Heart right ventricle (tissue), 16 donors: ENCODE measurements at places on chromosomes 5 and 9.

DNA sequence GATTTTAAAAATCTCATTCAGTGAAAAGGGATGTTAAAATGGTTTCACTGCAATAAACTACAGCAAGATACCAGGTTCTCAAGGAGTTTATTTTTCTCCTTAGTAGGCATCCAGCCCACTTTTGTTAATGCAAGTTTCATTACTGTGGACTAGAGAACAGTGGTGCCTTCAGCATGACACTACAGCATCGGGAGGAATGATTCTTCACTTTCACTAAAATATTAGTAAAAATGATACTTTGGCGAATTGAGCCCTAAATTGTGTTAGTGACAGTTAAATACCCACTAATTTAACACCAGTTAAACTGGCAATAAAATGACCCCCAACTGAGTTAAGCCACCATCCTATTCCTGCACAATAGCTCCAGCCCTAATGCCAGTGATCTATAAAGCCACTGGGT is 152.2 kb upstream of the MPDZ start:
- H3K27ac ChIP-seq: no peak overlapping the region
- peaks cover 11% of the 10 kb centered on the region for H3K4me1 ChIP-seq
- H3K27me3 ChIP-seq: no peaks in the 10 kb centered on the region
- H3K4me3 ChIP-seq: no peak overlapping the region
- no peaks in the 10 kb centered on the region for H3K36me3 ChIP-seq

- no peak for DNase-seq
- H3K27me3 ChIP-seq: no peaks in the 10 kb centered on the region
- H3K4me3 ChIP-seq: no peak overlapping the region
- no peak overlapping the region for H3K27ac ChIP-seq
These were observed 33.2 kb downstream of the F2RL2 start for GRCh38 chr5:76590027-76590426.

DNA sequence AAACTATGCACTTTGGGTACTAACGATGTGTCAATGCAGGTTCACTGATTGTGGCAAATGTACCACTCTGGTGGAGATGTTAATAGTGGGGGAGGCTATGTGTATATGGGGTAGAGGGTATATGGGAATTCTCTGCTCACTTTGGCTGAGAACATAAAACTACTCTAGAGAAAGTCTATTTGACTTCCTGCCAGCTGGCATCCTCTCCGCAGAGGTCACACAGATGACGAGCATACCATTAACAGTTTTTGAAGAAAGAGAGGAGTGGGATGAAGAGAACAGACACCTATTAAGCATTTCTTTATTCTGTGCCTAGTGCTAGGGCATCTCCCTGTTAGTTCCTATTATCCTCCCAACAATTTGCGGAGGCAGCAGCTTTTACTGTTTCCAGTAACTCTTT is 58.4 kb upstream of the TRIM32 start:
- H3K36me3 ChIP-seq: no peaks in the 10 kb centered on the region
- DNase-seq: no peak
- H3K27ac ChIP-seq: no peak overlapping the region
- no peak overlapping the region for H3K4me3 ChIP-seq

DNA sequence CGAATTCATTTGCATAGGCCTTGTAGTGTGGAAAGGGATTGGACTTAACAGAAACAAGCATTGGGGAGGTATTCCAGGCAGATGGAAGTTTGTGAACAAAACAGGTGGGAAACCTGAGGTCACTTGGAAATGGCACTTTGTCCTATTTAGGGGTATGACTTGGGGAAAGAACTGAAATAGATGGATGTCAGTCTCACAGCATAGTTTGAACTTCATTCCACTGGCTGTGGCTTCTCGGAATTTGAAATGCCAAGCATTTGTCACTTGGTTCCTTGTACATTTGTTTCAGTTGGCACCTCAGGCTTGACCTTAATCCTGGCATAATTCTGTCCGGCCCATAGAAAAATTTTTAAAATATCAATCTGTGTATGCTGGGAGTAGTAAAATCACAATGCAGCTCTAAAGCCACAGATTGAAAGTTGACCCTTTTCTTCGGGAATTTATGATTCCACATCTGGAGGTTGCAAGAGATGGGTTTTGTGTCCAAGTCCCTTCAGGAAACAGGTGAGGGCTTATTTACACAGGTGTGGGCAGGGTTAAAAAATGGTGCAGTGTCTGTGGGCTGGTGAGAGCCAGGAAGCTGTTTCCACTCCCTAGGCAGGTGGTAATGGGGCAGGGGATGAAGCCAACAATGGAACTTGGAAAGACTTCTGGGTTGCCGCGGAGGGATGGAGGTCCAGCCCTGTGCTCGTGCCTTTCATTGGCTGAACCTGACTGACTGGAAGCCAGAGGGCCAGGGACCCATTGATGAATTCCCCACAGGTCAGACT is 39.2 kb upstream of the PDE8B start:
- peaks cover 19% of the 10 kb centered on the region for H3K4me1 ChIP-seq
- H3K27me3 ChIP-seq: no peaks in the 10 kb centered on the region
- H3K36me3 ChIP-seq: no peaks in the 10 kb centered on the region
- H3K27ac ChIP-seq: no peak overlapping the region
- H3K4me3 ChIP-seq: no peak overlapping the region
- DNase-seq: no peak

DNA sequence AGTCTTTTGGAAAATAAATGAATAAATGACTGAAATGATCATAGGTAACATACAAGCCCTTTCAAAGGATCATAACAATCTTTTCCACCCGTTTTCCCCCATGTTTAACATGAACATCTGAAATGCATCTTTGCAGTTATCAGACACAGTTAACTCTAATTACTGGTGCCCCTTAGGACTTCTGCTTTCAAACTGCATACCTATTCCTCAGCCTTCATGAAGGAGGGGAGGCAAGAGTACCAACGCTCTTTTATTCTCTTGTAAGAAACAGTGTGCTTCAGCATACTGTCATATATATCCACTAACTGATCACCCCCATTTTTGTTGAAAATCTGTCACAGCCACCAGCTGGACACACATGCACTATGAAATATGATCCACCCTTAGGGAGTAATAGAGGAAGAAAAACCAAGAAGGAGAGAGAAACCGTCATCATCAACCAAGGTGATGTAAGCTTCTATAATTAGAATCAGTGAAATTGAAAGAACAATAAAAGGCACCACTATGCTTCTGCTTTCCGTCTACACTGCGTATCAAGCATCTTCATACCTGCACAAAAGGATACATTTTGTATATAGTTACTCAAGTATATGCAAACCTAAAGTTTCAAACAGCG is 98.7 kb downstream of the RAPGEF6 start:
- no peak overlapping the region for H3K4me3 ChIP-seq
- H3K4me1 ChIP-seq: peaks cover 17% of the 10 kb centered on the region
- peaks cover 10% of the 10 kb centered on the region for H3K36me3 ChIP-seq

DNA sequence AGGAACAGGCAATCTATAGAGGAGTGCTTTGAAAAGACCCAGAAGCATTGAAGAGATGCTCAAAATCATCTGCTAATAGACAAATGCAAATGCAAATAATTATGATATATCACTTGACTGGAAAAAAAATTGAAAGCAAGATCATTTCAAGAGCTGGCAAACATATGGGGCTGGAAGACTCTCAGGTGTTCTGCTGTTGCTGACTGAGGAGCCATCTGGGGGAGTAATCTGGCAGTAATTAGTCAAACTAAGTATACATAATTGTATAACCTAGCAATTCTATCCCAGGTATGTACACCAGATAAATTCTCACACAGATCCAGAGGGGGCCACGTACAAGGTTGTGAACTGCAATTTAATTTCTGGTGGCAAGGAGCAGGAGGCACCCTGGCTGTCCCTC is 4.6 kb upstream of the HMHB1 start:
- DNase-seq: no peak
- H3K27me3 ChIP-seq: no peaks in the 10 kb centered on the region
- no peaks in the 10 kb centered on the region for H3K36me3 ChIP-seq
- H3K4me1 ChIP-seq: peaks cover 29% of the 10 kb centered on the region
- H3K4me3 ChIP-seq: no peak overlapping the region

GRCh38 chr9:136754626-136755301 is 3.3 kb downstream of the LCN8 start:
- H3K4me3 ChIP-seq: no peak overlapping the region
- H3K4me1 ChIP-seq: no peaks in the 10 kb centered on the region
- H3K27ac ChIP-seq: no peak overlapping the region
- no peak for DNase-seq

DNA sequence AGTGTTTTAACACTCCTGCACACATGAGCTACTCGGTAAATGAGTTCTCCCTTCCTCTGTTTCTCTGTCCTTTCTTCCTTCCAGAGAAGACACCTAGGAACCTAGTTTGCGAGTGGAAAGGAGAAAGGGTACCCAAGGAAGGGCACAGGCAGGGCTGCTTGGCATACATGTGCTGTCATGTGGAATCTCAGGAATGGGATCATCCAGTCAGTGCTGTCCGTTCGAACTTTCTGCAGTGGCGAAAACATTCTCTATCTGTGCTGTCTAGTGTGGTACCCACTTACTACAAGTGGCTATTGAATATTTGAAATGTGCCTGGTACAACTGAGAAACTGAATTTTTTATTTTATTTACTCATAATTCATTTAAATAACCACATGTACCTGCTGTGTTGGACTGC is 28.0 kb downstream of the NLN start:
- H3K36me3 ChIP-seq: no peaks in the 10 kb centered on the region
- no peak for DNase-seq
- no peak overlapping the region for H3K4me3 ChIP-seq

- H3K4me1 ChIP-seq: no peaks in the 10 kb centered on the region
- H3K36me3 ChIP-seq: no peaks in the 10 kb centered on the region
- H3K27ac ChIP-seq: no peak overlapping the region
These were observed 149.1 kb downstream of the ATP10B start for GRCh38 chr5:160702934-160703333.

- H3K27ac ChIP-seq: no peak overlapping the region
- no peaks in the 10 kb centered on the region for H3K27me3 ChIP-seq
- no peaks in the 10 kb centered on the region for H3K36me3 ChIP-seq
- H3K4me3 ChIP-seq: no peak overlapping the region
- peaks cover 14% of the 10 kb centered on the region for H3K4me1 ChIP-seq
These were observed 45.3 kb upstream of the SIL1 start for GRCh38 chr5:139243425-139243970.

DNA sequence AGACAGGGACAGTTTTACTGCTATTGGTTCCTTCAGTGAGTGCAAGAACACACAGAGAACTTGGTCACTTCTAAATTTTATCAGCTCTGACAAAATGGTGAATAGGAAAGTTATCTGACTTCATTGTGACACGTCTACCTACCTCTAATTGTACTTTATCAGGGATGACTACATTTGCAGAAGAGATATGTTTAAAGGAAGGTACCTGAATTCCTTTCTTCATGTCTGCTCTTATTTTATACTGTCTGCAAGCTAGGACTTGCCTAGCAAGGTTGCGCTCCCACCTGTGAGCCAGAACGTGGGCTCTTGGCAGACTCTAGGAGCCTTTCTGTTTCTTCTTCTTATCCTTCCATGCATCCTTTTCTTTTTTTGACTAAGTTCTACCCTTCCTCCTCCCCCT is 1.6 kb downstream of the SLC27A6 start:
- no peaks in the 10 kb centered on the region for H3K4me1 ChIP-seq
- no peak overlapping the region for H3K27ac ChIP-seq
- no peak for DNase-seq
- peaks cover 29% of the 10 kb centered on the region for H3K27me3 ChIP-seq

DNA sequence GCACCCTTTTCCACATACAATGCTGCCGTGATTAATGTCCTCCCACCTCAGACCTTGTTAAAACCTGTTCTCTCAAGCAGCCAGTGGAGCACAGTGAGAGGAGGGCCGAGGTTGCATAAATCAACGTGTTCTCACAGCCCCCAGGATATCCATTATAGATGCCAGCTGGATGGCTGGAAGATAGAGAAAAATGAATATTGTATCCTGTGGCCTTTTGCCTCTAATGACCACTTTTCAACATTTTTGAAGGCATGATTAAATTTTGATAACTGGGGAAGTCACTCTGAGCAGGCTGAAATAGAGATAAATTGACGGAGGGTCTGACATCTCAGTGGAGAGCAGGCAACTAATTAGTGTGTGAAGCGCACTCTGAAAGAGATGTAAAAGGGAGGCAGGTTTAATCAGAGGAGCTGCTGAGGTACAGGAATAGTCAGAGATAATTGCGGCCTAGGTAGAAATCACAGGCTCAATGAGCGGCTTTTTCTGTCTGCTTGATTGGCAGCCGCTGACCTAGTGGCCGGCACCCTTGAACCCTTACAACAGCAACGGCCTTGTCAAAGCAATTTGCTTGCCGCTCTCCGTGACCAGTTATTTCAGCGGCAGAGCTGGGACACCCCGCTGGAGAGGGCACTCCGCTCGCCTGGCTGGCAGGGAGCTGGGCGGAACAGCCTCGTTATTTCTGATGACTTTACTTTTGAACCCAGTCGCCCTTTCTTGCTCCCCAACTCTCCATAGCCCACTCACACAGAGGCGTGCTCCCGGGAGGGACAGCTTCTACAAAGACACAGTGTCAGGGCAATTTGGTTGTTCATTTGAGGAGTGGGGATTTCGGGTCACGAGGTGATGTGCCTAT is 560.7 kb downstream of the PSAT1 start:
- H3K27me3 ChIP-seq: no peaks in the 10 kb centered on the region
- H3K4me1 ChIP-seq: no peaks in the 10 kb centered on the region
- no peak overlapping the region for H3K27ac ChIP-seq
- no peak overlapping the region for H3K4me3 ChIP-seq

DNA sequence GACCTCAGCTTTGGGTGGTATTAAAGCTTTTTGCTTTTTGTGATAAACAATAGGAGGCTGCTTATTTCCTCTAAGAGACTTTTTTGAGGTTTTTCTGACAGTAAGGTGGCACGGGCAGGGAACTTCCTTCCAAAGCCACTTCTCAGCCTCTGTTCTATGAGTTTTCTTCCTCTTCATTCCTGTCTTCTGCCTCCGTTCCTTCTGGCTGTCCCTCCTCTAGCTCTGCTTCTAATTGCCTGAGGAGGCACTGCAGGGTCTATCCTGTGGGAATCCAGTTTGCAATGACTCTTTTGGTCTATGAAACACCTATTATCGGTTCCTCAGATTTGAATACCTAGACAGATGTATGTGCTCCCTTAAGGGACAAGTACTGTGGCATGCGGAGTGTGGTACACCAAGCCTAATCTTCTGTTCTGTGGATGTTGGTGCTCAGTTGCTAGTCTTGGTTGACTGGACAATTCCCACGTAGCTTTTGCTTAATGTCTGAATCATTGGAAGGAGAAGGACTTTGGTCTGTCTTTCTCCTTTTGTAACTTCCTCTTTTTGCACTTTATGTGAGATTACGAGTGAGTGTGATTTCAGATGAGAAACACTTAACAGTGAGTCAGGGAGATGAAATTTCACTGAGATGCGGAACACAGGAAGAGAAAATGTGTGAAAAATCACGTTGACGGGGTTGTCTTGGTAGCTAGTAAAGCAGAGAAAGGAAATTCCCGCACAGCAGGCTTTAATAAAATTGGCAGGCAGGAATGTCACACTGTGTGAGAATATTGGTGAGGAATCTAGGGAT is 305.2 kb downstream of the EFNA5 start:
- DNase-seq: no peak
- H3K4me1 ChIP-seq: no peaks in the 10 kb centered on the region

DNA sequence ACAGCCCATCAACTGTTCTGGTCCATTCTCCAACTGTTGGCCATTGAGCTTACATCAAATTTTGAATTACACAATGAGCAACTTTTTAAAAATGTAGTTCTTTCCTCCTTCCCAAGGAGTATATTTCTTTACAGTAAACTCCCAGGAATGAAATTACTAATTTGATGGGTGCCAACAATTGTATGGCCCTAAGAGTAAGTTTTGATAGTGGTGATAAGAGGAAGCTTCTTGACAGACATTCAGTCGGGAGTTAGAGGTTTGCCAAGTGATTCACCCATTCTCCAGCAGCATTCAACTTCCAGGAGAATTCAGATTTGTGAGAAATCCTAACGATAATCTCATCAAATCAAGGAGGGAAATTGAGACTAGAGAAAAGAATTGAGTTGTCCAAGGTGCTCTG is 579.9 kb downstream of the ACTL7B start:
- H3K36me3 ChIP-seq: no peaks in the 10 kb centered on the region
- H3K27ac ChIP-seq: no peak overlapping the region
- H3K4me1 ChIP-seq: peaks cover 8% of the 10 kb centered on the region
- H3K4me3 ChIP-seq: no peak overlapping the region
